ENCODE measurements at places on chromosomes 5 and 9. TPM values are rescaled to one million over a fixed set of nuclear protein-coding genes. Genes with fewer than 3 reads are reported as not detected.

PRDM9 gene
- not detected for total RNA-seq

MORN5 gene
- not detected for total RNA-seq

CSF2 gene
- total RNA-seq, result not detected

IFNK gene
- not detected for total RNA-seq

PCDHB12 gene
- not detected for total RNA-seq

PCDHGA11 gene
- total RNA-seq, result 5.3 TPM

AQP7 gene
- total RNA-seq, result not detected

FGFR4 gene
- 3.3 TPM for total RNA-seq

PCDHB10 gene
- 0.30 TPM for total RNA-seq

KIF27 gene
- total RNA-seq, result 4.1 TPM

MUSK gene
- total RNA-seq, result under 0.01 TPM

HEMGN gene
- total RNA-seq, result not detected

SYK gene
- not detected for total RNA-seq

TRUB2 gene
- 21.4 TPM for total RNA-seq

OR13C4 gene
- total RNA-seq, result not detected

All from epithelial cell of umbilical artery (primary cell).